HepG2 (cell line): ENCODE measurements at places on chromosomes 7 and 10.

DNA sequence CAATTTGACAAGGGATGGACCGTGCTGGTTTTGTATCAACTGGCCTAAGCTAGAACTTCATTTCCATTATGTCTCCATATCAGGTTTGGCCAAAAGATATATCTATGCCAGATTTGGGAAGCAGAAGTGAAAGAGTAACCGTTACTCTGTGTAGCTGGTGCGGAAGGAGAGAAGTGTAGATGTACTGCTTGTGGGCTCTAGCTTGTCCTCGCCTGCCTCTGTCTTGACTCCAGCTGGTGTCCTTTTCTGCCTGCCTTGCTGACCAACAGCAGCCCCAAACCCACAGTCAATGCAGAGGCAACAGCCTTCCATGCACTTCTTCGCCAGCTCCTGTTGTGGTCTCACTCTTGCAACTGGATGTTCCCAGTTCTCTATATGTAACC is 128.5 kb downstream of the KIF20B start:
- no peak for DNase-seq

GRCh38 chr10:62343000-62343399 is 31.2 kb upstream of the ZNF365 start:
- no peak for DNase-seq

DNA sequence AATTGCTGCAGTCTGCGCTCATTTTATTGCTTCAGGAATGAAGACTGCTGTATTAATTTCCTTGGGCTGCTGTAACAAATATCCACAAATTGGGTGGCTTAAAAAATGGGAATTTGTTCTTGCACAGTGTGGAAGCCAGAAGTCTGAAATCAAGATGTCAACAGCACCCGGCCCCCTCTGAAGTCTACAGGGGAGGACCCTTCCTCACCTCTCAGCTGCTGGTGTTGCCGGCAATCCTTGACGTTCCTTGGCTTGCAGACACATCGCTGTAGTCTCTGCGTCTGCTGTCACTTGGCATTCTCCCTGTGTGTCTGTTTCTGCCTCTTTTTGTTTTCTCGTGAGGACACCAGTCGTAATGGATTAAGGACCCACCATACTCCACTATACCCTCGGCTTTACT is 166.2 kb downstream of the PTPN20 start:
- no peak for DNase-seq

DNA sequence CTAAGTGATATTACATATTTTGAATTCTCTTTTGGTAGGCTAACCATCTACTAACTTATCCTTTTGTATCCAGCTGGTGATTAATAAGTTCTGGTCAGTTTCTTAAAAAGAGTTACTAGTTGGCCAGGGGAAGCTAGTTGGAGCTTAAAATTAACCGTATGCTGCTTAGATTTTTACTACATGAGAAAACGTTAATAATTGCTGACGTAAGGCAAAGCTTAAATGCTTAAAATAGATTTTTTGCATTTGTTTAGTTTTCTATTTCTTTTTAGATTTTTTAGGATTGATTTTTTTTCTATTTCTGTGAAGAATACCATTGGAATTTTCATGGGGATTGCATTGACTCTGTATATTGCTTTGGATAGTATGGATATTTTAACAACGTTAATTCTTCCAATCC is 32.6 kb downstream of the CCDC172 start:
- no peak for DNase-seq

DNA sequence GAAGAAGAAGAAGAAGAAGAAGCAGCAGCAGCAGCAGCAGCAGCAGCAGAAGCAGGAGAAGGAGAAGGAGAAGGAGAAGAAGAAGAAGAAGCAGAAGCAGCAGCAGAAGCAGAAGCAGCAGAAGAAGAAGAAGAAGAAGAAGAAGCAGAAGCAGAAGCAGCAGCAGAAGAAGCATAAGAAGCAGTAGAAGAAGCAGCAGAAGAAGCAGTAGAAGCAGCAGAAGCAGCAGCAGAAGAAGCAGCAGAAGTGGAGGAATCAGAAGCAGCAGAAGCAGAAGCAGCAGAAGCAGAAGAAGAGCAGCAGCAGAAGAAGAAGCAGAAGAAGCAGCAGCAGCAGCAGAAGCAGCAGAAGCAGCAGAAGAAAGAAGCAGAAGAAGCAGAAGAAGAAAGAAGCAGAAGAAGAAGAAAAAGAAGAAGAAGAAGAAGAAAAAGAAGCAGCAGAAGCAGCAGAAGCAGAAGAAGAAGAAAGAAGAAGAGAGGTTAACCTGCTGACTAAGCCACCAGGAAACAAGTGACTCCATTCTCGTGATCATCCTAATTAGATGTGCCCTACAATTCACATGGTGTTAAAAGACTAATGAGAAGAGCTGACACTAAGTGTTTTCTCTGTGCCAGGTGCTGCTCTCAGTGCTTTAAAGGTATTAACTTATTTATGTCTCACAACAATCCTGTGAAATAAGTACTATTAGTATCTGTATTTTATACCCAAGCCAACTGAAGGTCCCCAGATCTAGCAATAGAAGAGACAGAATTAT is 11.6 kb downstream of the CDNF start:
- DNase-seq, result no peak

DNA sequence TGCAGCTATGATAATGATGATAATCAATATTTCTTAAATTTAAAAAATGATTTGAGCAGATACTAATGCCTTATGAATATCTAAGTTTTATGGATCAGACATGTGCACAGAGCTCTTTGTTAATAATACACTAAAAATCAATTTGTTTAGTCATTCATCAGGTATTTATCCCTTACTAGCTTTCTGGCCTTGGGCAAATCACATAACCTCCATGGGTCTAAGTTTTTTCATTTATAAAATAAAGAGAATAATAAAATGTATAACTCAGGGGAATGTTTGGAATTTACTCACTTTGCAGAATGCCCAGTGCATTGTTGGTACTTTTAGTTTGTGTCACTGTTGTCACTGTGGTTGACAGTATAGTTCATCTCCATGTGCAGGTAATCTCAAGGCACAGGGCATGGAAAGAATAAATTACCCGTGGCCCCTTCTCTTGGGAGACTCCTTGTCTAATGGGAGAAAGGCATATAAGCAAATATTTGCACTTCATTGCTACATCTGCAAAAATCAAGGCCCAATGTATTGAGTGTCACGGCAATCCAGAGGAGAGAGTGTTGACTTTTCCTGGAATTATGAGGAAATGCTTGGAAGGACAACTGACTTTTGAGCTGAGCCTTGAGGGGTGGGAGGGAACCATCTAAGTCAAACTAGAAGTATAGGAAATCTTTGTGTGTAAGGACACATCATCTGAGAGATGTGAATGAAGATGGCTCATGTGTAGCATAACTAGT is 64.7 kb upstream of the CTTNBP2 start:
- DNase-seq, result peak; percentile 43

- DNase-seq, result no peak
These were observed 354 bp upstream of the FERD3L start for GRCh38 chr7:19145434-19146115.

GRCh38 chr7:79529214-79529880 is 75.9 kb upstream of the MAGI2 start:
- no peak for DNase-seq

DNA sequence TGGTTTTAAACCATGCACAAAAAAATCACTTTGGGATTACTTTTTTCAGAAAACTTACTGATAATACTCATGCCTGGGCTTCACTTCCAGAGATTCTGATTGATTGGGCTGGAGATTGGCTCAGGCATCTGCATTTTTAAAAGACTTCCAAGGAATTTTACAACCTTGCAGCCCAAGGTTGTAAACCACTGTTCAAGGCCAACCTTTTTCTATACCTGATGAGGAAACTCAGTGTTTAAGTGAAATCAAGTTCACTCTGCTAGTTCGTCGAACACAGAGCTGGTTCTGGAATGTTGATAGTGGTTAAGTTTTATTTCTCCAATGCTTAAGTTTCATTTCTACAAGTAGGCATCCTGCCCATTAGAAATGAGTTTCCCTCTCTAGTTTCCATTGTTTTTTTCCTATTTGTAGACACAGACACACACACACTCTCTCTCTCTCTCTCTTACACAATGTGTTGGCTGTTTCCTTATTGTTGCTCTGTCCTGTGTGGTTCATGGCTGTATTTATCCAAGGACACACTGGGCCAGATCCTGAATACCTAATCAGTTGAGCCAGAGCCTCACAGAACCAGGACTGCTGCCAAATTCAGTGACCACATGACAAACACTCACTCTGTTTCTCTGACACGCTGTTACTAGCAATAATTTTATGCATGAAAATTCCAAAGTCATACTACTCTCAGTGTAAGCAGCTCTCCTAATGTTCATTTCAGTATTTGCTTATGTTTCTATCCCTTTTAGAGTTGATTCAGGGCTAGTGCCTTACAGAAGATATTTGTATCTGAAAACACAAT is 3.7 kb upstream of the IFIT1B start:
- peak; percentile 93 for DNase-seq

DNA sequence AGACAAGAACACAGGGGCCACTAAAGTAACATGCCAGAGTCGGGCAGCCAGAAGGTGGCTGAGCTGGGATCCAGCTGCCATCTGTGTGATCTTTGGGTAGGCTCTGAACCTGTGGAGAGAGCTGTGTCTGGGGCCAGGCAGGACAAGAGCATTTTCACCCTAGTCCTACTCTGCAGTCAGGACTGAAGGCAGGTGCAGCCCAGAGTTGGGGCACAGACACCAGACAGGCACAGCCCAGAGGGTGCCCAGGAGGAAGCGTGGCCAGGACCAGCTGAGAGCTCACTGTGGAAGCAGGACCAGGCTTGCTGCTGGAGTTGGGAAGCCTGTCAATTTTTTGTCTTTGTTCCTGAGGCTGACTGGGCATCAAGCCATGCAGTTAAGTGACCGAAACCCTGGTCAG is 113.6 kb downstream of the ADCY1 start:
- no peak for DNase-seq

- no peak for DNase-seq
These were observed 10.2 kb downstream of the AKR1C4 start for GRCh38 chr10:5206799-5207198.

DNA sequence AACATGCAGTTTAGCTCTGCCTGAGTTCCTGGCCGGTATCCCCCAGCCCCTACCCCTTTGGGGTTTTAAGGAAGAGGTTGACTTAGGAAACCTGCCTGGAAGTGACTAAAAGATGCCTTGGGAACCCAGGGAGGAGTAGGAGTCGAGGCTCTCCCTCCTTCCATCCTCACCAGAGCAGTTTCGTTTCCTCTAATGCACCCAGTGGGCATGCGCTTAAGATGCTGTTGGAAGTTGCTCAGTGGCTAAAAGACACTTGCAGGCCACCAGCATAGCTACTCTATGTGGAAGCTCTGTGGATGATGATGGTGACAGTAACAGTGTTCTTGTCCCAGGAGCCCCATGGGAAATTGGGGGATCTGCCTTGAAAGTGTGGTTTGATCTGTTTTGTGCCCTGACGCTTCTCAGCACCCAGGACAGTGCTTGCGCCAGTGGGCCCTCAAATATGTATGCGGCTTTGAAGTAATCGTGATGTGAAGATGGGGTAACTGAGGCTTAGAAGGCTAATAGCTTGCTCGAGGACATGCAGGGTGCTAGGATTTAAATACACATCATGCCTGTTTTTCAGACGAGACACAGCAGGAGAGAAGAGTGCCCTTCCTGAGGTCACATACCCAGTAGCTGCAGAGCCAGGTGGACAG is 32.0 kb downstream of the TBATA start:
- DNase-seq, result no peak

- DNase-seq, result no peak
These were observed 103.1 kb downstream of the ZNF467 start for GRCh38 chr7:149670288-149670687.

DNA sequence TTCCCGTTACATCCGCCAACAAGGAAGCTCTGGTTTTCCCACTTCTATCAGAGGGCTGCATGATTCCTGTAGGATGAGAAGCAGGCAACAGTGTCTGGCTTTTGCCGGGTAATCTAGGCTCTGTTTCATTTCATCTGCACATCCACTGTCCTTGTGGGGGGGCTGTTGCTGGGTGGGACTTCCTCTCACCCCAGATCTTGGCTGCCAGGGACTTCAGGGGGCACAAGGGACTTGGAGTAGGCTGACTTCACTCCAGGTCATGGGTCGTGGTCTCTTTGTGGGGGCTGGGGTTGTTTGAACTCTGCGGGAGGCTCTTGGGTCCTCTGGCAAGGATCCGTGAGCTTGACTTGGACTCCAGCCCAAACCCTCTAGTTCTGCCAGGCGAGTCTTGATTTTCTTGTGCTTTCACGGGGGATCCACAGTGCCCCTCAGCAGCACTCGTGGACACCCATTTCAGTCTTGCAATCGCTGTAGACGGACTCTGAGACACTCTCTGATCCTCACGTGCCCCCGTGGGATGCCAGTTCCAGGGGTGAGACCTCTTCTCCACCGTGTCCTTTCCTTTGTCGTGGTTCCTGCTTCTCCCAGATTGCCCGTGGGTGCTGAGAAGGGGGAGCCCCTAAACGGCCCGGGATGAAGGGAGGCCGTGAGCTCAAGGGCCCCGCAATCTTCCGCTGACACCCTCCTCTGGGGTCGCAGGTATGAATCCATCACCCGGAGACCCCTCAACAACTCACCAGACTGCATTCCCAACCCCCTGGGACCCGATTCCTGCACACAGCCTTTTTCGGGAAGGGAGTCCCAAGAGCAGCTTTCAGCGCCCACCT is 21.4 kb upstream of the ZNF273 start:
- DNase-seq, result no peak

- DNase-seq, result no peak
These were observed 78.4 kb upstream of the ADO start for GRCh38 chr10:62726142-62726541.
